Suprapubic skin (tissue), 4 donors: ENCODE measurements at places on chromosomes 12 and 14.
A peak's percentile ranks its signal among the peaks of the same experiment; 100 is the strongest.

DNA sequence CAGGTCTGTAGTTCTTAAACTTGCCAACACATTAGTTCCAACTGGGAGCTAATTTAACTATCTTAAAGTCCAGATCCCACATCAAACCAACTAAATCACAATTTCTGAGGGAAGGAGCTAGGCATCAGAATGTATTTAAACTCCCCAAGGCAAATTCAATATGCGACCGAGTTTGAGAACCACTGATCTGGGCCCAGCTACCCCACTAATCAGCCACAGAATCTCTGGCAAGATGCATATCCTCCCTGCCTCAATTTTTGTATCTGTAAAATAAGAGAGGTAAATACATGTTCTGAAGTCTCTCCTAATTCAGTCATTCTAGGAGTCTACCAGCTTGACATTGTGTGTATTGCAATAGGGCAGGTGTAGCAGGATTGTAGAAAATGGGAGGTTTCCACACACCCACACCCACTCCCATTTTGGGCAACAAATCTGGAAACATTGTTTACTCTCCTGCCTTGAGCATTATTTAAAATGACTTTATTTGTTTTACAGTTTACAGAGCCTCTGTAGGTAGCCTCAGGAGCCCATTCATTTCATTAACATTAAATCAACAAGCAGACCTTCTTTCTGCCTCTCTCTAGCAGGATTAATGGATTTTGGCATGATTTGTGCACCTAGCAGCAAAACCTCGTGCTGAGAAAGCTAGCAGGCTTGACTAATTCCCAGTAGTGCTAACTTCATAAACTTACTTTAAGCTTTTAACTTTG, 15.6 kb downstream of the LGR5 start:
- DNase-seq = no peak

DNA sequence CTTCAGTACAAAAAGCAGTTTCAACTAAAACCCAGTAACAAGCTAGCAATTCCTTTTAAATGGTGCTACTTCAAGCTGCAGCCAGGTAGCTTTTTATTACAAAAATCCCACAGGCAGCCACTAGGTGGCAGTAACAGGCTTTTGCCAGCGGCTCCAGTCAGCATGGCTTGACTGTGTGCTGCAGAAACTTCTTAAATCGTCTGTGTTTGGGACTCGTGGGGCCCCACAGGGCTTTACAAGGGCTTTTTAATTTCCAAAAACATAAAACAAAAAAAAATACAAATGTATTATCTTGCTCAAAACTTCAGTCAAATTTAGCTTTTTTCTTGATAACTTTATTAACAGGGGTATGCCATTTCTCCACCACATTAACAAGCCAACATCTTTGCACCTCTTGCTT, 3.6 kb upstream of the CLEC4E start:
- DNase-seq = no peak

GRCh38 chr14:89955022-89955744, 544 bp upstream of the TDP1 start:
- no peak for DNase-seq

- no peak for DNase-seq
These were observed 8.0 kb upstream of the NANOGNB start for GRCh38 chr12:7756993-7757392.

- no peak for DNase-seq
These were observed 904 bp upstream of the FAM177A1 start for GRCh38 chr14:35044939-35045797.

GRCh38 chr14:97485201-97485600, 688.0 kb downstream of the VRK1 start:
- DNase-seq = no peak

DNA sequence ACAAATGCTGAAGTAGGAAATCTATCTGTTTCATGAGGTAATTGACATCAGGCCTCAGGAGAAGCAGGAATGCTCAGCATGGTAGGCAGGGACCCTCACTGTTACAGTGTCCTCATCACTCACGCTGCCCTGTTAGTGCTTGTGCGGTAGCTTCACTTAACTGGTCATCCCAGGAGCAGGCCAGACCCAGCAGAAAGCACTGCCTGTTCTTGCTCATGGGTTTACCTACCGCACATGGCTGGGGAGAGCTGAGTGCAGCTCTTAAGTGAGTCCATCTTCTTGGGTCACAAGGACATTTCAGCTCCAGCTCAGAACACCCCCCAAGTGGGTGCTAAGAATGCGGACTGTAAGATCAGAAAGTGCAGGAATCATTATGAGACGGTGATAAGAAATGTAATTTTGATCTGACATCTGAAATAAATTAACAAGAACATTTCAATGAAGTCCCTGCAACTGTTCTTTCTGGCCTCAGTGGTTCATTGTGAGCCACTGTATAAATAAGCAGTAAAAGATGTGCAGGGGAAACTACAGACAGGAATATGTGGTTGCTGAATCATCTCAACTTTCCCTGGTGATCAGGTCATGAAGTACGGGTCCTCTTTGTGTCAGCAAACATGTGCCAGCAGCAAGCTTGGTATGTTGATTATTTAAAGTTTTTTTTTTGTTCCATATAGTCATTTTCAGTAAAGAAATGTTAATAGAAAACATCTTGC, 757.7 kb upstream of the TMEM132C start:
- DNase-seq = no peak

- no peak for DNase-seq
These were observed 8.6 kb downstream of the NANOG start for GRCh38 chr12:7797698-7798398.

GRCh38 chr12:57632073-57632957, 686 bp downstream of the B4GALNT1 start:
- peak; percentile 67 for DNase-seq

DNA sequence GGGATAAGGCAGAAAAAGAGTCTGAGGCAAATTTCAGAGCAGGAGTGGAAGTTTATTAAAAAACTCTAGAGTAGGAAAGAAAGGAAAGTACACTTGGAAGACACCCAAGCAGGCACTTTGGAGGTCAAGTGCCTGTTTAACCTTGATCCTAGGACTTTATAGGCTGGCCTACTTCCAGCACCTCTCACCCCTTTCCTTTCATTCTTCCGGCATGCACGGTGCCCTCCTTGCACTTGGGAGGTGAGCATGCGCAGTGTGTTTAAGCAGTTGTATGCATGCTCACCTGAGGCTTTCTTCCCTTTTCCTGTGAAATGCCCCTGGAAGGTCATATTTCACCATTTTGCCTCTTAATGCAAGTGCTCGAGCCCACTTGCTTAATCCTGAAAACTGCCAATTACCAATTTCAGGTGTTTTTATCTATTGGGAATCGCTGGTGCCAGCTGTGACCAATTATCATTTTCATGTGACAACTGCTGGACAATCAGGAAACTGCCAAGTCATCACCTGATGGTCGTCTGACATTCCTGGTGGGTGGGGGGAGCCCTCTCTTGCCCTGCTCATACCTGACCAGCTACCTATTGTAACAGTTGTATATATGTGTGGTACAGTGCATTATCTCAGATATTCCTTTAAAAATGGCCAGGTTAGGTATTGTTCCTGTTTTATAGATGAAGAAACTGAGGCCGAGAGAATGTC, 53.5 kb downstream of the SUDS3 start:
- no peak for DNase-seq

- no peak for DNase-seq
These were observed 140.9 kb upstream of the SRRM4 start for GRCh38 chr12:118840399-118840798.

GRCh38 chr12:126055521-126055920, 990.3 kb downstream of the AACS start:
- no peak for DNase-seq

DNA sequence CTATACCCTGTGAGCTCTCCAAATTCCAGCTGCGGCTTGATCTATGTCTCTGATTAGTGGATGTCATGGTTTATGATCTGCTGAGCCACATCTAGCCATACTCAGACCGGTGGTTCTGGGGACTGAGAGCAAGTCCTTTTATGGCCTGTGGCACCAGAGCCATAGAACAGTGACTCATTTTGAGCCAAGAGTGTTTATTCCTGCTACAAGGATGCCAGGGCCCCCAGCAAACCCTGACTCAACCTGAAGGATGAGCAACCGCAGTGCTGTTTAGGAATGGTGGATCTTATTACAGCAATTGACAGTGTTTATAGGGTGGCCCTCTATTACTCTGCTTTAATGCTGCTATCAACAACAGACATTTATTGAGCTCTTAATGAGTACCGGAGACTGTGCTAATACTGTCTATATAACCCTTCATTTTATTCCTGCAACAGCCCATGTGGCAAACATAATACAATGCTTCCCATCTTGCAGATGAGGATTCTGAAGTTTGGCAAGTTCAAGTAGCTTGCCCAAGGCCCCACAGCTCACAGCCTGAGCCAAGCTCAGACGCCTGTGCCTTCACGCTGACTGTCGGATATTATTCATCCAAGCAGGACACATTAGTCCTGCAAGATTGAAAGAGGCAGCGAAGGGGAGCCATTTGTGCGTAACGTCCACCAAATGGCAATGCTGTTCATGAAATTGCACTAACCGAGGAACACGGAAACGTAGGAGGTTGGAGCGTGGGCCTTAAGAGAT, 273.6 kb upstream of the PWP1 start:
- DNase-seq = no peak

GRCh38 chr14:100885617-100886016, 17.9 kb downstream of the RTL1 start:
- DNase-seq = no peak

DNA sequence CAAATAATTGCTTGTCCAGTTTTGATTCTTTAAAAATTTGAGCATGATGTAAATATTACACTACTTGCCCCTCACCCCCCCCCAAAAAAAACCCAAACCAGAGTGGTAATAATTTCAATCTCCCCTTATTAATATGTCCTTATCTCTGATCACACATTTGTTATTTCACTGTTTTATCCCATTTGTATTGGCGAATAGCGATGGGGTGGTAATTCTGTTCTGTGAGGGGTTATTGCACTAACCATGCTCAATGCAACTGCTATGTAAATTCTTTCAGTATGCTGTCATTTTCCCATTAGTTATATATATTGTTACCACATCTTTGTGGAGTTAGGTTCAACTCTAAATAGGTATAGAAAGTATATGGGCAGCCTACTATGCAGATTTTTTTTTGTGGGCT, 1.1 kb downstream of the RIMKLB start:
- no peak for DNase-seq

- DNase-seq = no peak
These were observed 196.4 kb upstream of the FOXN3 start for GRCh38 chr14:89613260-89614008.

- DNase-seq = no peak
These were observed 444.6 kb downstream of the SOX5 start for GRCh38 chr12:23504641-23505399.
